ENCODE measurements at places on chromosomes 3 and 15.

GRCh38 chr3:161149529-161149928, 44.4 kb upstream of the B3GALNT1 start:
- DNase-seq = no peak

DNA sequence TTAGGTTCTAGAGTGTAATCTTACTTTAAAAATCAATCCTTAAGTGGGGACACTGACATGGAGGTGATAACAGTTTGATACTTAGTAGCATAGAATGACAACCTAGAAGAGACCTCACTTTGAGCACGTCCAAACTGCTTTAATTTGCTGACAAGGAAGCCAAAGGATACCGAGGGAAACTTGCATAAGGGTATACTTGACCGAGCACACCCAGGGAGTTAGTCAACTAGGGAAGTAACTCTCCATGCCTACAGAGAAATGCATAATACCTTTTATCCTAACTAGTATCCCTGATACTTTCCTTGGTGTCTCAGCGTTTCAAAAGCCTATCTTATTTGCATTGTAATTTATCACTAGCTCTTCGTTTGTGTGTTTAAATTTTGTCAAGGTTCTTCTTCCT, 5.5 kb upstream of the TPRG1 start:
- DNase-seq = no peak

GRCh38 chr3:58119186-58119585, 91.6 kb downstream of the DNASE1L3 start:
- no peak for DNase-seq

DNA sequence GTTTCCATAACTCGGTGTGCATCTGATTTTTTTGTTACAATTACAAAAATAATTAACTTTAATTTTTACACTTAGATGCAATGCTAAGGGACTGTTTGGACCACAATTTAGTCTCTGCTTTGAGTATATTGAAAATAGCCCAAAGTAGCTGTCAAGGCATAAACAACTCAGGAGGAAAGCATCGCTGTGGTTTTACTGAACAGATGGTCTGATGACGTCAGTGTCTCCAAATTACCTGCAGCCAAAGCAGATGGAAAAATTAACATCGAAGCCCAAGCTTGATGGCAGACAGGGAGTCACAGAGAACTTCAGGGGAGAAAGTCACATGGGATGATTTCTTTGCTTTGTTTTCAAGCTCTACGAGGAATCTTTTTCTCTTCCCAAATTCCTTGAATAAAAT, 83.1 kb upstream of the PLCL2 start:
- DNase-seq = no peak

GRCh38 chr3:177440456-177441104, 243.3 kb upstream of the TBL1XR1 start:
- no peak for DNase-seq

- no peak for DNase-seq
Observed at GRCh38 chr3:169846458-169847193, 23.1 kb downstream of the LRRC31 start.

DNA sequence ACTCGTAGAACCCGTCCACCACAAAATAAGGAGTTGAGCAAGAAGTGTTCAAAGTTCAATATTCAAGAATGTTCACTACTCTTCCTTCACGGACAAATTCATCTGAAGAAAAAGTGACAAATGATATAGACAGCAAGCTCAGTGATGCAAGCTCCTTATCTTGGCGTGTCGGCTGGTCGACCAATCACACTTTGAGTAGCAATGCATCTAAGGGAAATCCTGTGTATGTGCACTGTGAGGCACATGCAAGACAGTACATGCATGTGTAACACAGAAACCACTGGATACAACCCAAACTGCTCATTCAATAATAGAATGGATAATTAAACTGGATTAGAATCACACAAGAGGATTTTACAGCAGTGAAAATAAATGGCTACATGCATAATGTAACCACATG, 64.4 kb upstream of the CSPG5 start:
- DNase-seq = no peak

- DNase-seq = no peak
Observed at GRCh38 chr3:12963231-12963896, 109.9 kb downstream of the IQSEC1 start.

- DNase-seq = no peak
Observed at GRCh38 chr15:35293353-35294130, 208.4 kb upstream of the NANOGP8 start.

DNA sequence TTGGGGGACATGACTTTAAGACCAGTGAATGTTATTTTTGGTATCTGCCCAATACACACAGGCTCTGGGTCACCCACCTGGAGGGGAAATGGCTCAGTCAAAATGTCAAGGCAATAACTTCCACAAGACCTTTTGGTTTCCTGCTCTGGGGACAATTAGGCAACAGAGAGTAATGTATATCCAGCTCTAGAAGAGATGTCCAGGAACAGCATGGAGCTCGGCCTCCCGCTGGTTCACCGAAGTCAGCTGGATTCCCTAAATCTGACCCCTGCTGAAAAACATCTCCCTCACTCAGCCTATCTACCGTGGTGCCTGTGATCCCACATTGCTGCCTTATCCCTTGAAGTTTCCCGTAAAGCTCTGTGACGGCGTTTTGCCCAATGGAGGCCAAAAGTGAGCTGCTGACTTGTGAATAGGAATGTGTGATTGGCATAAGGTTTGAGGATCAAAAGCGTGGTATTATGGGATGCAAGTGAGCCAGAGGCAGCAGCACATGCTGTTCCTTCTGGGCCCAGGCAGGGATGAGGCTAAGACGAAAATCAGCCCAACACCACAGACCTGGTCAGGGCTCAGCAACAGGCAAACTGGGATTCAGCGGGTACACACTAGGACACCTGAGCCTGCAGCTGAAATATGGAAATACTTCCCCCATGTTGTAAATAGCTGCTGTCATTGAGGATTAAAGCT, 47.2 kb upstream of the SLC6A11 start:
- DNase-seq = no peak

GRCh38 chr15:85289677-85290365, 90.6 kb upstream of the AKAP13 start:
- no peak for DNase-seq

DNA sequence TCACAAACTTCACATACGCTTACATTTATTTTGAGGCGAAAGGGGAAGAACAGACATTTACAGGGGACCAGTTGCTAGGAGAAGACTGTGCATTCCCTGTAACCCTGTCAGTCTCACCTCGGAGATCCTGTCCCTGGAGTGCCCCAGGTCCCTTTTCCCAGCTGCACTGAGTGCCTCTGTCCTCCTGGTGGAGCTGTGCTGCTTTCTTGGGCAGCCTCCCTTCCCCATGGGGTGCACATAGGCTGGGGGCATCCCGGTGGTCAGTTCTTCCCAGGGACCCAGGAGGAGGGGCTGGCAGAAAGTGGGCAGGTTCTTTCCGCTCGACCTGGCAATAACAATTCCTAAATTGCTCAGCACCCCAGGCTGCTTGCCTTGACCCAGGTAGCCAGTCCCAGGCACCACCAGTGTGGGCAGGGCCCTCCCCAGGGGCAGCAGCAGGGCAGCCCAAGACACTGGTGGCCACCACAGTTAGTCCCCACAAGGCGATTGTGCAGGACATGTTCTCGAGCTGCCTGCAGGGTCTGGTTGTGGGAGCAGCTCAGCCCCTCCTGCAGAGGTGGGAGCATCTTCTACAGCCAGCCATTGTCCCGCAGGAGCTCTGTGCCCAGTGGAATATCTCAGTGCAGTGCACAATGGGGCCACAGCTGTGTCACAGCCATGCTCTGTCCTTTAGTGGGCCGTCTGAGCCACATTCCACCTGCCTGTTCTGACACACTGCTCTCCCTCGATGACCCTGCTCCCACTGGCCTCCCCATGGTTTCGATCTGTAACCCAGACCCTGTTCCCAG, 36.3 kb downstream of the APBA2 start:
- no peak for DNase-seq

- DNase-seq = no peak
Observed at GRCh38 chr3:171398343-171398742, 61.9 kb downstream of the TNIK start.

DNA sequence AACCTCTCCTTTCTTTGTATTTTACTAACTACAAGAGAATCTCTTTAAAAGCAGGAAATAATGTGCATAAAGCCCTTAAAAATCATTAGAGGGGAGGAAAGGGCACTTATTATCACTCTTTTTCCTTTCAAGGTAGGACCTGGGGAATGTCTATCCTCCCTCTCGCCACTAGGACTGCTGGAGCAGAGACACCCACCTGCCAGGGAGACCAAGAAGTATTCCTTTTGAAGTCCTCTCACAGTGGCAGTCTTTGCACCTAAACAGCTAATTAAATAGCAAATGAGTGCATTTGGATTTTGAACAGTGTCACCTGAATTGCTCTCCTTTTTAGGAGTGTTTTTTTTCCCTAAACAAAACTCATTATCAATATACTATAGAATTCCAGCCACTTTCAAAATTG, 874.1 kb downstream of the ZPLD1 start:
- no peak for DNase-seq

DNA sequence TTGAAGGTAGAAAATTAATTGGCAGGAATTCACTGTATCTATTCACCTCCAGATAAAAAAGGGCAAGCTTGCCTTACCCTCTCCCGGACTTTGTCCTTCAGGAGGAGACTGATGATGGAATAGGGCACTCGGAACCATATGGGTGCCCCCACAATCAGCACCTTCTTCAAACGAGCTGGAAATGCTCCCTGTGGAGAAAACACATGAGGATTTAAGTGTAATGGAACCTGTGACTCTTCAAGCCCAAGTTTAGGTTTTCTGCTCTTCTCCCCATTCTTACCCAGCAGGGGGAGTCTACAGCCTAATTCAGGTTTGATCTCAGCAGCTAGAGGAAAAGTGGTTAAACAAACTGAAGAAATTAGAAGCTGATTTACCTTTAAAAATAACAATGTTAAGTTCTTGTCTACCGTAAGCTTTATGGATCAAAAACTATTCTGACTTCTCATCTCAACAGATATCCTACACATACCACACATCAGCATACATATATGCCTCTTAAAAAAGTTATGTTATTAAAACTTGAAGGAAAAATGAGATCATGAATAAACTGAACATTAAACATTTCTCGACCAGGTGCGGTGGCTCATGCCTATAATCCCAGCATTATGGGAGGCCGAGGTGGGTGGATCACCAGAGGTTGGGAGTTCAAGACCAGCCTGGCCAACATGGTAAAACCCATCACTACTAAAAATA, 57.5 kb upstream of the SIN3A start:
- DNase-seq = no peak

GRCh38 chr15:100781961-100782530, 97.6 kb upstream of the ALDH1A3 start:
- no peak for DNase-seq

DNA sequence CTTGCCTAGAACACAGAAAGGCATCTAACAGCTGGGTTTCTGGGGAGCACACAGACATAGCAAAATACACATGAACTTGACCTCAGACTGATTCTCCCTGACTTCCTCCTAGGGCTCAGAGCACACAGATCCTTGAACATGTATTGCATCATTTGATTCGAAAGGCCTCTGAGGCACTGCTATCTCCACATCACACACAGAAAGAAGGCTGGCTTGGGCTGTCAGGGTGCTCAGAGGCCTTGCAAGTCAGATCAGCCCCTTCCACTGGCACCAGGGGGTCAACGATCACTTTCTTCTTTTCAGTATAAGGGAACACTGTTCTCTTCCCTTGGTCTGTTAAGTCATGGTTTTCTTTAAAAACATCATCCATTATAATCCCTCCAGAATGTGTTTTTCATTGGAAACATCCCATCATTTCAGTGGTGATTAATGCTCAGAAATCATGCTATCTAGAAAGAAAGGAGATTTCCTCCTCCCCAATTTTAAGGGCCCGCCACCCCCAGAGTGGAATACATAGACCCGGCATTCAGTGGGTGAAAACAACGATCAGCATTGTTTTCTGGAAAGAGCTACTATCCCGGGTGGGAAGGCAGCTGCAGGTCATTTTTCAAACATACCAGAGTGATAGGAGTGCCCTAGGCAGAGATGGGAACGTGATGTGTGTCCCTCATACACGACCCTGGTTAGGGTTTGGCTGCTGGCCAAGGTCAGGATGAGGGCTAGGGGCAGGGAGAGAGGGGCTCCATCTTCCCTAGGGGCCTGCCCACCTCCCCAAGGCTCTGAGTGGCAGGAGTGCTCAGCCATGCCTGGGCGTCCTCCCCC, 253.3 kb upstream of the LYSMD4 start:
- DNase-seq = no peak

GRCh38 chr15:76904461-76905012, 603 bp downstream of the SCAPER start:
- peak; percentile 79 for DNase-seq

GRCh38 chr15:43346305-43346704, 15.9 kb upstream of the LCMT2 start:
- no peak for DNase-seq

DNA sequence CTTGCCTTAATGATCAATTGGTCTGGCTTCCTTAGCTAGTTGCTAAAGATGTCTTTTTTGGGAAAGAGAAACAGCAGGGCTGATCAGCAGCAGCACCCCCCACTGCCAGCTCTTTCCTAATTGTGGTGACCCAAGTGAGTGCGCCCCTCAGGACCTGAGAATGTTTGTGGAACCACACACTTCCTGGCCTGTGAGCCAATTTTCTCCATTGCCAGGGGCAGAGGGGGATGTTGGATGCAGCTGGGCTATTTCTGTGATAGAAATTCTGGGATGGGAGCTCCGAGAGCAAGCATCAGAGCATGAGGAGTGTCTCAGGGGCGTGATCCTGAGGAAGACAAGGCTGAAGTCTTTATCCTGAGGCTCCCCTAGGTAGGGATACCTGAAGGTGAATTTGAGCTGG, 66.6 kb downstream of the CLDN11 start:
- DNase-seq = no peak

GRCh38 chr3:20055020-20055775, 15.0 kb downstream of the KAT2B start:
- DNase-seq = no peak

GRCh38 chr3:106759731-106760130, 617.5 kb upstream of the CCDC54 start:
- no peak for DNase-seq

- no peak for DNase-seq
Observed at GRCh38 chr3:128281461-128282367, 128.4 kb downstream of the EEFSEC start.

Measured in right kidney (tissue), 9 donors.